Ureter (tissue), 1 donor: ENCODE measurements at places on chromosomes 1 and 21.

DNA sequence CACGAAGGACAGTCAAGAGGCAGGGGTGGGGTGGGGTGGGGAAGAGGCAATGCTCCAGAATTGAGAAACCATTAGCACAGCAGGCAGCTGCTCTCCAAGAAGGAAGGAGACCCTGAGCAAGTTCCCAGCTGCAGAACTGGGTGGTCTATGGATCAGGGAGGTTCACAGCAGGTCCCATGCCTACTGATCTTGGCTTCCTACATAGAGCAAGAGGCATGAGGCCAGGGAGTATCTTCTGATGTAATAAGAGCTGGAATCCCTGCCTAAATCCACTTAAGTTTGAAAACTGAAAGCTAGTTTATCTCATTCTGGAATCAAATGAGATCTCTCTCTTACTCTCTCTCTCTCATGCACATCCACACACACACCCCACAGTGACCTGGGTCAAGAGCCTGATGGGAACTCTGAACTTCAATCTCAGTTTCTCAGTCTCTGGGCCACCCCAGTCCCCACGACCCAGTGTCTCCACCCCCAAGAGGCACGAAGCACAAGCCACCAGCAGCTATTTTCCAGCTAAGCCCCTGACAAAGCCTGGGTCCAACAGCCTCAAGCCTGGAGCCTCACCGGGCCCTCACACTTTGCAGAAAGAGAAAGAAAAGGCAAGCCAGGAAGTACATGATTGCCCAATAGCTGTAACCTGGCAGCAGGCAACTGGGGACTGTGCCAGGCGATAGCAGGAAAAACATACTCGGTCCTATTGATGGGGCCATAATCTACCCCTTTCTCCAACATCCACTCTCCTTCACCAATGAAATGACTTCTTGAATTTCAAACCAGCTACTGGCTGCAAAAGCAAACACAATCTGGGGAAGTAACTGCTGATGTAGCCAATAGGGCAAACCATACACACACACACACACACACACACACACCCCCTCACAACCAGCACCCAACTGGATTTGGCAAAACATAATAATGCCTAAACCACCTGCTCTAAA, 2.2 kb downstream of the NUAK2 start:
- peak; percentile 81 for DNase-seq

GRCh38 chr1:225595452-225595851, 57.5 kb downstream of the ENAH start:
- DNase-seq = no peak

DNA sequence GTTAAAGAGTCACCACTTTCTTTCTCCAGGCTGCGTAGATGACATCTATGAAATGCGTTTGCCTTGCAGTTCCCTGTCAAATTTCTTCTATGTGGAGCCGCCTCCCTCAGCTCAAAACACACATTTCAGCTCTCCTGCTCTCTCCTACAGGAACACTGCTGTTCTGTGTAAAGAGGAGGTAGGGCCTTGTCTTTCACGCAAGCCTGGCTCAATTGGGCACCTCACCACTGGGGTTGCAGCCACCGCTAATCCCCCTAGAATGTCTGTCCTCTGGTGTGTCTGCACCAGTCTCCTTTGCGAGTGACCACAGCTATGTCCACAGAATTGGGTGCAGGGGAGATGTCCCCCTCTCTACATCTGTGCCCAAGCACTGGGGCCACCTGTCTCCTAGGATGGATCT, 31.8 kb upstream of the CFHR4 start:
- DNase-seq = no peak

DNA sequence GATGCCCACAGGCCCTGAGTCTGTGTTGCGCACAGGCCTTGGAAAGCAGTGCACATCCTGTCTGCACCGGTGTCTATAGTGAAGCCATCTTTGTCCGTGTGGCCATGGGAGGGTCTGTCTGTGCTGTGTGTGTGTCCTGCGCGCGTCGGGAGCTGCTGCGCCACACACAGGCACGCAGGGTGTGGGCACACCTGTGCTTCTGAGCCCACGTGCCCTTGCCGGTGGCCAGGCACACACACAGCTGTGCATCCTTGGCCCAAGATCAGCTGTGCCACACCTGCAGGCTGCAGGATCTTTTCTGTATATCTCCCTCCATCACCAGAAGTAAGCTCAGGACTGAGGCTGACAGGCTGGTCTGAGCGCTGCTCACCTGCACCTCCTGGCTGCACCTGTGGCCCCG, 3.2 kb upstream of the SAMD11 start:
- DNase-seq = no peak

DNA sequence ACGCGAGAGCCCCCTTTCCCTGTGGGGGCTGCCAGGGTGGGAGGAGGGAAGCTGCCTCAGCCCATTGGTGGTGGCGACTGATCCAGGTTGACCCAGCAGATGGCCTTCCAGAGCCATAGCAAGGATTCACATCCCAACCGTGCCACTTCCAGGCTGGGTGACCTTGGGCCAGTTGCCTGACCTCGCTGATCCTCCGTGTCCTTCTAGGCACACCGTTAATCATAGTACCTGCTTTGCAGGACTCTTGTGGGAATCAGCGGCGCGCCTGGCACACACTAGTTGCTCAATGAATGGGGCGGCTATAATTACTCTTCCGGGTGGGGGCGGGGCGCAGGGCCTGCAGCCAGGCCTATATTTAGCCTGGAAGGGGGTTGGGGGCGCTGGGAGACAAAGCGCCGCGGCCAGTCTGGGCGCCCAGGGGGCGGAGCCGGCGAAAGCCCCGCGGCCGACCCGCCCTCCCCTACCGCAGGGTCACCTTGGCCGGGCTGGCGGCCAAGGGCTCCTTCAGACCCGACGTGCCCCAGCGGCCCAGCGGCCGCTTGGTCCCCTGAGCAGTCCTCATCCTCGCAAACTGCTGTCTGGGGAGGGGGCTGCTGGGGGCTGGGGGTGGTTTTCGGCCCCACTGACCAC, 5.1 kb downstream of the HSPB7 start:
- DNase-seq = peak; percentile 87

- DNase-seq = no peak
Measured at GRCh38 chr1:9872430-9873165, 37.5 kb downstream of the CTNNBIP1 start.

- no peak for DNase-seq
Measured at GRCh38 chr1:21298981-21299391, 8.7 kb upstream of the ECE1 start.

- DNase-seq = no peak
Measured at GRCh38 chr1:45862008-45862407, 58.6 kb downstream of the MAST2 start.

GRCh38 chr1:73517603-73518191, 680.3 kb downstream of the LRRIQ3 start:
- no peak for DNase-seq

GRCh38 chr1:116062201-116062600, 49.0 kb upstream of the MAB21L3 start:
- DNase-seq = no peak

DNA sequence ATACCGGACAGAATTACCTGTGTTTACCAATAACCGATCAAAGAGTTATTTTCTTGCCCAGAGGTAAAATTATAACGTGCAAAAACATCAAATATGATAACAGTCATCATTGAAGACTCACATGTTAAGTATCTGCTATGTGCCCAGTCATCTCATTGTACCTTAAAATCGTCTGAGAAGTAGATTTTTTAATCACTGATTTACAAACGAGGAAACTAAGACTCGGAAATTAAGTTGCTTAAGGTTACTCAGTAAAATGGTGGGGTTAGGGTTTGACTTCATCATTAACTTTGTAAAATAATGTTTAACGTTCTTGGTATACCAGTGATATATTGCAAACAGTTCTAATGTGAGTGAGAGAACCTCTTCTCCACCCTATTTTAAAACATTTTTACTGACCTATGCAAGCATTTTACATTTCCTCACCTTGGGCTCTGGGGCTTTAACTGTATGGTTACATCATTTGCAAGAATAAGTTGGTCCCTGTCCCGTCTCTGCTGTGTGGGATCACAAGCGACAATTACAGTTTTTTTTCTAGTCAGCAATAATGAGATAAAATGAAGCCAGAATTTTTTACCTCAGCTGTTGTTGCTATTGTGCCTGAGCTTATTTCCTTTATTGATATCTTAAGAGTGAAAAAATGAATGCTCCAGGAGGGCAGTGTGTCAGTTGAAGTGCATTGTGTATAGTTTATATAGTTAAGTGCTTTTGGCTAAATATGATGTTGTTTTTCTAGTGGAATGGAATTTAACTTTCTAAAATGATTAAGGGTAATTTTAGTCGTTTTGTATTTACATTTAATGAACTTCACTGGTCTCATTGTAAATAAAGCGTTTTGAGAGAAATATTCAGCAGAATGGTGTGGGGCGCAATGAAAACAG, 2.7 kb downstream of the RPRD2 start:
- DNase-seq = no peak

GRCh38 chr21:45323487-45324311, 36.0 kb upstream of the POFUT2 start:
- no peak for DNase-seq

DNA sequence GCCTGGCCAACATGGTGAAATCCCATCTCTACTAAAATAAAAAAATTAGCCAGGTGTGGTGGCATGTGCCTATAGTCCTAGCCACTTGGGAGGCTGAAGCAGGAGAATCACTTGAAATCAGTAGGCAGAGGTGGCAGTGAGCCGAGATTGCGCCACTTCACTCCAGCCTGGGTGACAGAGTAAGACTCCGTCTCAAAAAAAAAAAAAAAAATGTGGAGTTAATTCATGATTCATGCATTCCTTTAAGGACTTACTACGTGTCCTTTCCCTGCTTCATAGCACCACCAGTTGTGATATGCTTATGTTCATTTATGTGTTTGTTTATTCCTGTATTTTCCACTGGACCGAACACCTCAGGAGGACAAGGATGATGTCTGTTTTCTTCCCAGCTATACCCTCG, 12.7 kb upstream of the PRELP start:
- DNase-seq = no peak

DNA sequence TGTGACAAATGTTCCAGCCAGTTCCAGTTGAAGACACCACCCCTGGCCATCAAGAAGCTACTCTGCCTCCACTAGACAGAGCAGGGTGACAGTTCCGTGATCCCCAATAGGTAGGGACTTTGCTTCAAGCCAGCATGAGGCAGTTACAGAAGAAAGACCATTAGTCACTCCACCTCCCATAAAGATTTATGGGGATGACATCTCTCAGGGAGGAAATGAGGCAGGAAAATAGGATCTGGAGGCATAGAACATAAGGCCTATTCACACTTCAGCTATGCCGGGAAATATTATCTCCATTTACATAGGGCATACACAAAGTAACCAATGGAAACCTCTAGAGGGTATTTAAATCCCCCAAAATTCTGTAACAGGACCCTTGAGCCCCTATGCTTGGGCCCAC, 3.5 kb upstream of the GBP7 start:
- DNase-seq = no peak

DNA sequence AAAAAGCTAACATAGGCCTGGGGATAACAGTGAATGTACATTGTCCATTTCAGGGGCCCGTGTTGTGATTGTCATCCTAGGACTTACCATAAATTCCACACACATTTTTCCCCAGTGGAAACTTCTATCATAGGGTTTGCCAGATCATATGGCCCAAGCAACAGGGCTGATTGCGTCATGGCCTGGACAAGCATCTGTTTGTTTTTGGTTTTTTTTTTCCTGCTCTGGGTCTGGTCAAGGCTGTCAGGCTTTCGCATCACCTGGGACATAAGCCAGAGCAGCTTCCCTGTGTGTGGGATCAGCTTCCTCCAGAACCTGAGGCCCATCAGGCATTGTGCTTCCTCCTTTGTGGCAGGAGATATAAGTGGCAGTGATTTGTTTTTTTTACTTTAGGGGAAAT, 598.5 kb upstream of the USP24 start:
- DNase-seq = peak; percentile 44

- DNase-seq = no peak
Measured at GRCh38 chr1:116008656-116009390, 32.5 kb downstream of the SLC22A15 start.

GRCh38 chr1:187476671-187477070, 647.9 kb downstream of the PLA2G4A start:
- DNase-seq = no peak

GRCh38 chr1:23251812-23252211, 34.5 kb upstream of the HTR1D start:
- no peak for DNase-seq

- DNase-seq = no peak
Measured at GRCh38 chr1:77467021-77467595, 185.3 kb downstream of the AK5 start.

- DNase-seq = no peak
Measured at GRCh38 chr1:88730995-88731394, 46.9 kb downstream of the PKN2 start.

DNA sequence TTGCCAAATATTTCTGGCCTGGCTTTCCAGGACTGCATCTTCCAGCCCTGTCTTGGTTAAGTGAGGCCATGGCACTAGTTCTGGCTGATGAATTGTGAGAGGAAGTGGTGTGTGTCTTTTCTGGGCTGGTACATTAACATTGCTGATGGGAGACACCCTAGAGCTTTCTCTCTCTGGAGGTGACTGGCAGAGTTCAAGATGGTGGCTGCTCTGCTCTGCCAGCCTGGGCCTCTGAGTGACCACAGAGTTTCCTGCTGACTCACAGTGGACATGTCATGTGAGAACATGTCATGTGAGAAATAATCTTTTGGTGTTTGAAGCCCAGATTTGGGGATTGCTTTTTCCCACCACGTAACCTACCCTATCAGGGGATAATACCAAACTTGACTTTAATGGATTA, 218.0 kb upstream of the KIAA0040 start:
- no peak for DNase-seq

GRCh38 chr1:59016390-59016789, 232.5 kb upstream of the JUN start:
- no peak for DNase-seq

DNA sequence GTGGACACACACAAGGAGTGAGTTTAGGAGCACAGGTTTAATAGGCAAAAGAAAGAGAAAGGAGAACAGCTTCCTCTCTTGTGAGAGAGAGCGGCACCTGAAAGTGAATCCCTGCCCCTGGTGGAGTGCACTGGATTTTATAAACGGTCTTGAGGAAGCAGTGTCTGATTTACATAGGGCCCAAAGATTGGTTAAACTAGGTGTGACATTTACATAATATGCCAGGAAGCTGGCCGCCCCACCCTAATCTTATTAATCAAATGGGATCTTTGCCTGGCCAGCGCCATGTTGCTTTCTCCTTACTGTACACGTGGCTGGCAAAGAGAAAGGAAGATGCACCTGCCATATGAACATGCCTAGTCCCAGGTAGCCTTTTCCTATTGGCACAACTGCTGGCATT, 38.7 kb downstream of the CFH start:
- no peak for DNase-seq

- DNase-seq = peak; percentile 97
Measured at GRCh38 chr1:24018611-24019580, 38.8 kb upstream of the SRSF10 start.

DNA sequence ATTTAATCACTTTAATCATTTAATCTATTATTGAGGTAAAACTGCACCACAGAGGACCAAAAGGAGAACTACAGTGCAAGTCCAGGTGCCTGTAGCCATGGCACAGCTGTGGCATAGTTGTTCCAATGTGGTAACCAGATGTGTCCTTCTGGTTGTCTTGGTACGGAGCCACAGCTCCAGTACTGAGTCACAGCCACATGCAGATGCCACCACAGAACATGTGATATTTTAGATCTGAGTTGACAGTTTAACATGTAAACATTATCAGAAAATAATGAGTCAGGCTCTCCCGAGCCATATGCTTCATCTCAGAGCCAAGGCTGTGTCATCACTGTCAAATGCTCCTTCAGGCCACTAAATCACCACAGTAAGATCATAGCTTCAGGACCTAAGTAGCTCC, 56.4 kb upstream of the RGS7 start:
- no peak for DNase-seq
